SJSA1 (cell line): ENCODE measurements at places on chromosomes 13 and 19. TPM values are rescaled to one million over a fixed set of nuclear protein-coding genes. Genes with fewer than 3 reads are reported as not detected.
A peak's percentile ranks its signal among the peaks of the same experiment; 100 is the strongest.

GRCh38 chr19:51127755-51128154, 3.0 kb downstream of the SIGLEC9 start:
- DNase-seq, result peak; percentile 33

The ZNF223 gene
- 3.9 and 7.5 TPM in 2 replicates for total RNA-seq

DNA sequence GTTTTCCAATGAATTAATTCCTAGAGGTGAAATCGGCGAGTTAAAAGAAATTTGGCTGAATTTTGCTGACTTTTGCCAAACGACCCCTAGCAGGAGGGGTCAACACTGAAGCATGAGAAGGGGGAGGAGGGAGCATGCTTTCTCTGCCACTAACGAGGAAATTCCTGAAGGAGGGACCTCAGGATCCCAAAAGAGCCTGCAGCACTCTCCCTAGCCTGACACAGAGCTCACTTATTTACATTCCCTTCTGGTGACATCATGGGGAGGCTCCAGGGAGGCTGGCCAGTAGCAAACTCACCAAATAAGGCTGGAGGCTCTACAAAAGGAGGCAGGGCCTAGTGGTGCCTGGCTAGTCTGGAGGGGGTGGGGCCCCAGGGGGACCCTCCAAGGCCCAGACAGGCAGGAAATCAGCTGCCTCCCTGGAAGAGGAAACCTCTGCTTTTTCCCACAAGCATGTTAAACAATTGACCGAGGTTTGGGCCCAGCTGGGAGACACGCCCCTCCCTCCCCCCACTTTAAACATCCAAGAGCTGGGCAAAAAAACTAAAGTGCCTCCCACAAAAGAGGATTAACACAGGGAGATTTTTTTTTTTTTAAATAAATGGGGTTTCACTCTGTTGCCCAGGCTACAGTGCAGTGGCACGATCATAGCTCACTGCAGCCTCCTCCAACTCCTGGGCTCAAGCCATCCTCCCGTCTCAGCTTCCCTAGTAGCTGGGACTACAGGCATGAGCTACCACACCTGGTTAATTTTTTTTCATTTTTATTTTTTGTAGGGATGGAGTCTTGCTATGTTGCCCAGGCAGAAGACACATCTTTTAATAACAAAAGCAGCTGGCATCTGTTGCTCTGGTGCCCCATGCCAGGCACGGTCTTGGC, 2.1 kb downstream of the DAPK3 start:
- peak; percentile 100 for DNase-seq

- no peak for DNase-seq
Measured at GRCh38 chr13:51502153-51502651, 49.4 kb upstream of the INTS6 start.

DNA sequence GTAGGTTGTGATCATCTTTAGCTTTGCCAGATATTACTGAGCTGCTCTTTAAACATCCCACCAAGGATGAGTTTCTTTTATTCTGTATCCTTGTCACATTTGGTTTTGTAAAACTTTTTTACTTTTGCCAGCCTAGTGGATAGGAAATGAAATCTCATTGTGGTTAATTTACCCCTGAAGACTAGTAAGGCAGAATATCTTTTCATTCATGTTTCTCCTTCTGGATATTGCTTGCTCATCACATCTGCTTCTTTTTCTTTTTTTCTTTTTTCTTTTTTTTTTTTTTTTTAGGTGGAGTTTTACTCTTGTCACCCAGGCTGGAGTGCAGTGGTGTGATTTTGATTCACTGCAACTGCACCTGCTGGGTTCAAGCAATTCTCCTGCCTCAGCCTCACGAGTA, 31.3 kb downstream of the SIPA1L3 start:
- no peak for DNase-seq

The CYP4F12 gene
- total RNA-seq, result not detected in 2 replicates

DNA sequence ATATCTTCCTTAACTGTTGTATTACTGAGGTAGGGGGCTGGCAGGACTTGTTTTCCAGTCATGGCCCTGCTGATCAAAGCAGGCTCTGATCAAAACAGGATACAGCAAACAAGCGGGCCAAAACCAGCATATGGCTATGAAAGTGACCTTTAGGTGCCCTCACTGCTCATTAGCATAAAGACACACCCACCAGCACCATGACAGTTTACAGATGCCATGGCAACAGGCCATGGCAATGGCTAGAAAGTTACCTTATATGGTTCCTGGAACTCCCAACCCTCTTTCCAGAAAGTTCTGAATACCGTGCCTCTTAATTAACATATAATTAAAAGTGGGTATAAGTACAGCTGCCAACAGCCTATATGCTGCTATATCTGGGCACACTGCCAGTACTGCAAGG, 551.4 kb upstream of the SGCG start:
- no peak for DNase-seq

GRCh38 chr13:58134012-58134411, 502.5 kb downstream of the PCDH17 start:
- no peak for DNase-seq

DNA sequence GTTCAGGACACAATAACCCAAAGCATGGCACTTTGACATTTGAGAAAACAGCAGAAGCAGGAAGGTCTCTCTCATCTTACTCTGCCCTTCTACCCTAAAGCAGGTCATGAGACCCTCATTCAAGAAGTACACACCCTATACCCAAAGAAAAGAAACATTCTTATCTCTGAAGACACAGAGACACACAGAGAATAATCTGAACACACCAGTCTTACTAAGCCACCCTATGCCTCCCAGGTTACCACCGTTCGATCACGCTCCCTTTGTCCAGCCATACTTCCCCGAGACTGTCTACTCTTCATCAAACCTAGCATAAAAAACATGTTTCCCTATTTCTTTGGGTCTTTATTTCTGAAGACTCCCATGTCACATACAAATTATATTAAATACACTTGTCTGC, 66.5 kb upstream of the ANKRD10 start:
- no peak for DNase-seq

The PCDH9 gene
- 1.1 and 2.2 TPM in 2 replicates for total RNA-seq

GRCh38 chr19:41691268-41691970, 3.3 kb upstream of the CEACAM7 start:
- no peak for DNase-seq

DNA sequence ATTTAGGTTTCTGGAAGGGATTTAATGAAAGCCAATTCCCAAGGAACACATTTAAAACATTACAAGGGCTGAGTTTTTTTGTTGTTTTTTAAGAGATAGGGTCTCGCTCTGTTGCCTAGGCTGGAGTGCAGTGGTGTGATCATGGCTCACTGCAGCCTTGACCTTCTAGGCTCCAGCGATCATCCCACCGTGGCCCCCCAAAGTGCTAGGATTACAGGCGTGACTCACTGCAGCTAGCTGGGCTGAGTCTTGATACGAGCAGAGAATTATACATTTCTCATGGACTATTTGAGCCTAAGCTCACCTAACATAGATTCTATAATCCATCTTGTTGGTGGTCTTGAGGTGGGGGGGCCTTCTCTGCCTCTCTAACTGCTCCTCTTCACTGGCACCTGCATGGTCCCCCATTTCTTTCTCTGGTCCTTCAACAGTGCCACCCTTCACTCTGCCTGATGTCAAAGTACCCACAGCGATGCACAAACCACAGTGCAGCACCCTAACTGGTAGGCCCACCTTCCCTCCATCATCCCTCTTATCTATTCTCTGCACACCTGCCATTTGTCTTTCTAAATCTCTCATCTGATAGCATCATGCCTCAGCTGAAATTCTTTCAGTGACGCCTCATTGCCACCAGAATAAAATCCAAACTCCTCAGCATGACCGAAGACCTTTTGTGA, 37.4 kb downstream of the DOCK9 start:
- DNase-seq, result no peak

The ZNF296 gene
- total RNA-seq, result not detected in 2 replicates

- DNase-seq, result no peak
Measured at GRCh38 chr19:18639706-18640243, 2.9 kb downstream of the KLHL26 start.

DNA sequence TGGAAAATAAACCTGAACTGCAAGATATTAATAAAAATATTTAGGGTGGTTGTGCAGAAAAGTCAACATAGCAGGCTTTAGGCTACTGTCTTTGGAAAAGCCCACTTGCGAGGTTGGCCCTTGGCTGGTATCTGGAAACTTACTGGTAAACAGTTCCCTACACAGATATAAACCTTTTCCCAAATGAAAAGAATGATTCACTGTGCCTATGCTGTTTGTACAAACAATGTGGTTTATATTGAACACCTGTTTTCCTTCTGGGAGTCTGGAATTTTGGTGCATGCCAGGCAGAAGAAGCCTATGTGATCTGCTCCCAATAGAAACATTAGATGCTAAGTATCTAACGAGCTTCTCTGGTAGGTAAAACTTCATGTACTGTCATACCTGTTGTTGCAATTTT, 29.7 kb upstream of the SOHLH2 start:
- no peak for DNase-seq

GRCh38 chr19:15292847-15293582, 39.3 kb downstream of the BRD4 start:
- no peak for DNase-seq

The SLC25A41 gene
- not detected in 2 replicates for total RNA-seq

DNA sequence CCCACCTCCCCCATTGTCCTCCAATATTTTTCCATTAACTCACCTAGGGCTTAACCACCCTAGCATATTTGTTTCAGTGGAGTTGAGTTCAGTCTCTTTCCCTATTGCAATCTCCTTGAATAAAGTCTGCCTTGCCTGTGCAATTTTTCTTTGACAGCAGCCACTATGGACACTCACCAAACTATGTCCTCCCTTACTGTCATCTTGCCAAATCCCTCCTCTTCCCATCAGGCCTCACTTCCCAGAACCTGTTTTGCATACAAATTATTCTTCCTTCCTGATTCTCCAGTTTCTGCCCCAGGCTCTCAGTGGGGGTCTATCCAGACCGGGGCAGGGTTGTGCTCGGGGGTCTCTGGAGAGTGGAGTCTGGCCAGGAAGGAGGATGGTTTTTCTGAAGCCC, 2.2 kb upstream of the LYPD5 start:
- DNase-seq, result no peak

- peak; percentile 96 for DNase-seq
Measured at GRCh38 chr19:8423817-8424223, 10.7 kb downstream of the MARCHF2 start.

The KANK3 gene
- total RNA-seq, result not detected in 2 replicates

GRCh38 chr13:64579331-64579730, 2650.8 kb downstream of the PCDH9 start:
- DNase-seq, result no peak

The CYP2A7 gene
- total RNA-seq, result not detected in 2 replicates

DNA sequence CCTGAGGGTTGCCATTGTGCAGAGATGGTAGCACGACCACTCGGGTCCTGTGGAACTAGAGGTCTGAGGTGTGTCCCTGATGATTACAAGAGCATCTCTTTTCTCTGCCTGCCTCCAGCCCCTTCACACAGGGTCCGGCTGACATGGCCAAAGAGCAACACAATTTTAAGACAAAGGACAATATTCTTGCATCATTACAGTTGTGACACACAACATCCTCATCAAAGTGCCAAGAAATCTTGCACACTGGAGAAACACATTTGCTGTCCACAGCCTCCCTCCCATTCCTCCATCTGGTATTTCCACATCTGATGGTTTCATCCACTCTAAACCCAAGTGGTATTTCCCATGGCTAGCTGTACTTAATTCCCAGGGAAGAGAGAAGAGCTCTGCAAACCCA, 12.8 kb downstream of the COL4A1 start:
- DNase-seq, result peak; percentile 28

DNA sequence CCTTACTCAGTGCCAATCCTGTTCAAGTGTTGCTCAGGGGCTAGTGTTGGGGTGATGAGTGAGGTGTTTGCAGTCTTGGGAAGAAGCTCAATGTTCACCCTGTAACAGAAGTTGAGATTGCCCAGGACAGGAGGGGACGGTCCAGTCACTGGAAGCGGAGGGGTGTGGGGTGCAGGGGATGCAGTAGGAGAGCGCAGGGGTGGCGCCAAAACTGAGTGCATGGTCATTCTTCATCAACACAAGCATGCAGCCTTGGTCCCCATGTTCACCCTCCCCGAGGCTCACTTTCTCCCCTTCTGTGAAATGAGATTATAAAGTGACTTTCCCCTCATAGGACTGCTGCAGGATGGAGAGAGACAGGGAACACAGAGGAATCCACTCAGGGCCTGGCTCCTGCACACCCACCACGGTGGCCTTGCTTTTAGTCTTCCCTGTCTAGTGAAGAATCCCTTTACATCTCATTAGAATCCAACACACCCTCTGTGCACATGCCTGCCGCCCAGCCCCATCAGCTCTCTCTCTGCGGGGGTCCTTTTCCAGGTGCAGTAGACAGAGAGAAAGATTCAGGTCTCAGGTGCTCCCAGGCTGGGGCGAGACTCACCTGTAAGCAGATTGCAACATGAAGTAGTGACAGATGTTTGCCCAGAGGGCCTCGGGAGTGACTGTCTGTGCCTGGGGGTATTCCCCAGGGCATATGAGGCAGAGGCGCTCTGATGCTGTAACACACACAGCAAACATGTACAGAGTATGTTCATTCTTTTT, 93.2 kb downstream of the TSHZ3 start:
- no peak for DNase-seq

- DNase-seq, result no peak
Measured at GRCh38 chr13:54945973-54946372, 1917.4 kb downstream of the OLFM4 start.

The ZNF256 gene
- total RNA-seq, result 1.8 and 5.2 TPM in 2 replicates

The ANGPTL8 gene
- total RNA-seq, result 0.61 TPM in 1 of 2 replicates, not detected in the other

- DNase-seq, result no peak
Measured at GRCh38 chr13:113028336-113029060, 59.5 kb downstream of the MCF2L start.

The KISS1R gene
- total RNA-seq, result not detected in 2 replicates

DNA sequence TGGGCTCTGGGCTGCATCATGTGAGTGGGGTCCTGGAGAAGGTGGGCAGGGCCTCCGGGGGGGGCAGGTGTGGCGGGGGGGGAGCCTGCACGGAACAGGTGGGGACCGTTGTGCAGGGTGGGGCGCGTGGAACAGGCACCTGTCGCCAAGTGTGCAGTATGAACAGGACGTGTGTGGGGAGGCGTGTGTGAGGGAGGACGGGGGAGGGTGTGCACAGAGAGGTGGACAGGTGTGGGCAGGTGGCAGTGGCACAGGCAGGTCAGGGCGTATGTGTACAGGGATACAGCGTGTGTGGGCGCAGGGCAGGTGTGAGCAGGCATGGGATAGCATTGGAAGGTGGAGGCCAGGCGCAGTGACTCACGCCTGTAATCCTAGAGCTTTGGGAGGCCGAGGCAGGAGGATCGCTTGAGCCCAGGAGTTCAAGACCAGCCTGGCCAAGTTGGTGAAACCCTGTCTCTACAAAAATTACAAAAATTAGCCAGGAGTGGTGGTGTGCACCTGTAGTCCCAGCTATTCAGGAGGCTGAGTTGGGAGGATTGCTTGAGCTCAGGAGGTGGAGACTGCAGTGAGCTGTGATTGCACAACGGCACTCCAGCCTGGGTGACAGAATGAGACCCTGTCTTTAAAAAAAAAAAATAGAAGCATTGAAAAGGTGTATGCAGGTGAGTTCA, 3.2 kb downstream of the PLK5 start:
- no peak for DNase-seq

The PSG2 gene
- not detected in 2 replicates for total RNA-seq

- no peak for DNase-seq
Measured at GRCh38 chr13:23288995-23289394, 108.2 kb downstream of the SGCG start.

DNA sequence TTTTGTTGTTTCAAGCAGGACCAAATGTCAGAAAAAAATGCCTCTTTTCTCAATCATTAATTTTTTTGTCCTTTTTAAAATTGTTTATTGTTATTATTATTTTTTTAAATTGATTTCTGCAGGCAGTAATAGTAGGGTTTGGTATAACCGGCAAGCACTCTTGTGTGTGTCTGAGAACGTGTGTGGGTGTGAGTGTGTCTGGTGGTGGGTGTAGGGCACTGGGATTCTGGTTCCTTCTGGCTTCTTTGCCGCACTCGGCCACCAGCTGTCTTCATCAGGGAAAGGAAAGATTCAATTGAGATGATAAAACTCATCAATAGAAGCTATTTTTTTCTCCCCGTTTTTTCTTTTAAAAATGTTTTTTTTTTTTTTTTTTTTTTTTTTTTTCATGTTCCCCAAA, 56.4 kb downstream of the IER2 start:
- no peak for DNase-seq
